Neural crest cell (in vitro differentiated cells): ENCODE measurements at places on chromosomes 3 and 15.

DNA sequence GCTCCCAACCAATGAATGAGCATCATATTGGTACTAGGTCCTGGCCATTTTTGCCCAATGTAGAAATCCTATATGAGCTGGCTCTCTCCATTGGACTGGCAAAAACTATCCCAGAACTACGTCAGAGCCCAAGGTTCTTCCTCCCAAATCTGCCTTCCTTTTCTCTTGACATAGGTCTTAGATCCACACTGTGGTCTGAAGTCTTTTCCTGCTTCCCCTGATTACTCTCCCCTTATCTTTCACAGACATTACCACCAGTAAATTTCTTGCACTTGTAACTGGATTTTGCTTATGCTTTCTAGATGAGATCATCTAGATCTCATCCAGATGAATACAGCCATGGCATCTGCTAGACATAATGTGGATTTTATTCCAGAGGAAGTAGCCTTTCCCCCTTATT is 141.2 kb upstream of the GADL1 start:
- no peak for DNase-seq
- no peaks in the 10 kb centered on the region for H3K4me1 ChIP-seq
- no peaks in the 10 kb centered on the region for H3K36me3 ChIP-seq
- no peak overlapping the region for H3K27ac ChIP-seq

DNA sequence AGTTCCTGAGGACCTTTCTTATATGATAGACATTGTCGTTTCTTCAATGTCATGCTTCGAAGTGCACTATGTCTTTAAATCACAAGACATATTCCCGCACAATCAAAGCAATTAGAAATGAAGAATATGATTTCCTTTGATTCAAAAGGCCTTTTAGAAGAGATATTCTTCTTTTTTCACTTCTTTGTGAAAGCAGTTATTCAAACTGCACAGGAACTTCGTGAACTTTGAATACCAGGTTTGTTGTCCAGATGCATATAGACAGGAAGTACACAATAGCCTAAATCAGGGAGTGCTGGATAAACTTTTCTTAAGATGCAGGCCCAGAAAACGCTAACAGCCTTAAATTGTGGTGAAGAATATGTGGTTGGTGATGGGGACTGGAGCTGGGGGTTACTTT is 591.1 kb upstream of the NAALADL2 start:
- no peak for DNase-seq
- H3K36me3 ChIP-seq, result no peaks in the 10 kb centered on the region

DNA sequence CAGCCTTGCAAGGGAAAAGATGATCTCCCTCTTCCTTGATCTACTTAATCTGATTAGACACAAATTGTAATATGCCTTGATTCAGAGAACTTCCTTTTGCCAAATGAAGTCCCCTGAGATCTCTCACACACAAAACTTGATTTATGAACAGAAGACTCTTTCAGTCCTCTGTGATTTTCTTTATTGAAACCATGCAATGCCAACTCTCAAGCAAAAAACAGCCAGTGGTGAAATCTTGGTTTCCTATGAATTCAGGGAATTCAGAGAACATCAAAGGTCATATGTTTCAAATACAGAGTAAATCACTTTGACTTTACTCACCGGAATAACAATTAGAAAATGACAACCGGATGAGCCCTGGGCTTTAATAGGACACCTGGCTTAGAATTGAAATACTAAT is 211.7 kb downstream of the ABHD5 start:
- H3K27ac ChIP-seq, result no peak overlapping the region
- H3K27me3 ChIP-seq, result no peaks in the 10 kb centered on the region
- no peaks in the 10 kb centered on the region for H3K4me1 ChIP-seq
- DNase-seq, result no peak

- no peak overlapping the region for H3K27ac ChIP-seq
- DNase-seq, result no peak
- peaks cover 46% of the 10 kb centered on the region for H3K27me3 ChIP-seq
- no peak overlapping the region for H3K4me3 ChIP-seq
- no peaks in the 10 kb centered on the region for H3K36me3 ChIP-seq
These were observed 9.6 kb downstream of the CHST13 start for GRCh38 chr3:126533506-126533905.

DNA sequence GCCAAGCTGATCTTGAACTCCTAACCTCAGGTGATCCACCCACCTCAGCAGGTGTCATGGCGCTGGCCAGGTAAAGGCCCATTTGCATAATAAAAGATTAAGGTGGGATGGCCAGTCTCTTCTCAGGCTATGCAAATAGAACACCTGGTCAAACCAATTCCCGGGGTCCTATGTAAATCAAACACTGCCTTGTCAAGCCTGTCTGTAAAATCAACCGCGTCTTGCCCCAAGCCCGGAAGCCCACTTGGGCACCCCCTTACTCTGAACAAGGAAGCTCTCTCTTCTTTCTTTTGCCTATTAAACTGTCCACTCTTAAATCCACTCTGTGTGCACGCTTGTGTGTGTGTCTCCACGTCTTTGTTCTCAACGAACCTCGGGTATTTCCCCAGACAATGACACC is 13.0 kb upstream of the POC1A start:
- H3K4me3 ChIP-seq, result no peak overlapping the region
- no peaks in the 10 kb centered on the region for H3K27me3 ChIP-seq
- H3K36me3 ChIP-seq, result no peaks in the 10 kb centered on the region
- peaks cover 4% of the 10 kb centered on the region for H3K4me1 ChIP-seq
- no peak overlapping the region for H3K27ac ChIP-seq
- no peak for DNase-seq

DNA sequence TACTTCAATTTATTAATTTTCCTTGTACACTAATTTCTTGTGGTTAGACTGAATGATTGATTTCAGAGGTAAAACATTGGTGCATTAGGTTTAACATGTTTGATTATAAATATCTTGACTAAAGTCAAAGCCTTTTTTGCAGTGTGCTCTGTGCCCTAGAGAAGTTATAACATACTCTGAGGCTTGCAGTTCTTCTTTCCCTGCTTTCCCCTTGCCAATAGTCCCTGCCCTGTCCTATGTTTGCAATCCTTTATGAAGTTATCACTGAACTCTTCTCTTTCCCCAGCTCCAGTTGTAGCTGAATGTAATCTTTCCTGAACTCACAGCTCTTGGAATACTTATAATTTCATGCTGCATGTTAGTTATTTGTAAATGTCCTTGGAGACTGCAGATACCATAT is 35.6 kb downstream of the USP3 start:
- peaks cover 43% of the 10 kb centered on the region for H3K4me1 ChIP-seq
- H3K4me3 ChIP-seq, result no peak overlapping the region

- no peaks in the 10 kb centered on the region for H3K27me3 ChIP-seq
- H3K4me1 ChIP-seq, result peaks cover 36% of the 10 kb centered on the region
- H3K27ac ChIP-seq, result no peak overlapping the region
- no peak overlapping the region for H3K4me3 ChIP-seq
- H3K36me3 ChIP-seq, result no peaks in the 10 kb centered on the region
These were observed 71.1 kb downstream of the MGLL start for GRCh38 chr3:127751163-127751621.

GRCh38 chr3:156627946-156628569 is 46.3 kb upstream of the TIPARP start:
- no peak overlapping the region for H3K27ac ChIP-seq
- no peak for DNase-seq
- no peak overlapping the region for H3K4me3 ChIP-seq

GRCh38 chr3:9590282-9590791 is 36.7 kb upstream of the LHFPL4 start:
- H3K4me1 ChIP-seq, result no peaks in the 10 kb centered on the region
- no peaks in the 10 kb centered on the region for H3K36me3 ChIP-seq
- peaks cover 16% of the 10 kb centered on the region for H3K27me3 ChIP-seq
- no peak overlapping the region for H3K27ac ChIP-seq

GRCh38 chr15:61158504-61159407 is 70.3 kb downstream of the RORA start:
- no peak overlapping the region for H3K27ac ChIP-seq
- no peak overlapping the region for H3K4me3 ChIP-seq
- peaks cover 2% of the 10 kb centered on the region for H3K36me3 ChIP-seq
- H3K27me3 ChIP-seq, result no peaks in the 10 kb centered on the region
- H3K4me1 ChIP-seq, result no peaks in the 10 kb centered on the region
